Mesothelial cell of epicardium (in vitro differentiated cells): ENCODE measurements at places on chromosomes 3 and 15. TPM values are rescaled to one million over a fixed set of nuclear protein-coding genes. Genes with fewer than 3 reads are reported as not detected.

The PRSS50 gene
- 4.4 to 4.8 TPM (median 4.5 TPM) in 3 replicates for total RNA-seq

The CHRM5 gene
- total RNA-seq: 0.13 TPM in 1 of 3 replicates, not detected in the others

The MME gene
- 29.3 to 33.3 TPM (median 31.7 TPM) in 3 replicates for total RNA-seq

The SLC22A13 gene
- 0.34 to 0.85 TPM (median 0.75 TPM) in 3 replicates for total RNA-seq

The TNFSF10 gene
- 1.2 to 2.3 TPM (median 1.7 TPM) in 3 replicates for total RNA-seq

The SIDT1 gene
- not detected in 3 replicates for total RNA-seq

The RETNLB gene
- not detected in 3 replicates for total RNA-seq

The SYNPR gene
- 3.7 to 3.8 TPM (median 3.7 TPM) in 3 replicates for total RNA-seq

The PIF1 gene
- total RNA-seq: 10.8 to 12.4 TPM (median 10.8 TPM) in 3 replicates

The MST1R gene
- 3.8 to 7.0 TPM (median 4.3 TPM) in 3 replicates for total RNA-seq

The PFN2 gene
- 179 to 196 TPM (median 187 TPM) in 3 replicates for total RNA-seq

The MYO5C gene
- 19.9 to 23.1 TPM (median 23.0 TPM) in 3 replicates for total RNA-seq

The PRTG gene
- 14.2 to 17.5 TPM (median 16.9 TPM) in 3 replicates for total RNA-seq

The CLDND1 gene
- total RNA-seq: 73.6 to 89.0 TPM (median 87.2 TPM) in 3 replicates

The SERPINI1 gene
- 5.2 to 6.1 TPM (median 5.8 TPM) in 3 replicates for total RNA-seq

The ETV5 gene
- 27.1 to 29.7 TPM (median 27.3 TPM) in 3 replicates for total RNA-seq

The LRRC31 gene
- not detected in 3 replicates for total RNA-seq

The TEX55 gene
- total RNA-seq: not detected in 3 replicates
